Stimulated activated CD8-positive, alpha-beta memory T cell treated with anti-CD3 and anti-CD28 coated beads, Interleukin-7, amount 100 ng/mL, for 1 hour (primary cell): ENCODE measurements at places on chromosomes 12 and 14.

DNA sequence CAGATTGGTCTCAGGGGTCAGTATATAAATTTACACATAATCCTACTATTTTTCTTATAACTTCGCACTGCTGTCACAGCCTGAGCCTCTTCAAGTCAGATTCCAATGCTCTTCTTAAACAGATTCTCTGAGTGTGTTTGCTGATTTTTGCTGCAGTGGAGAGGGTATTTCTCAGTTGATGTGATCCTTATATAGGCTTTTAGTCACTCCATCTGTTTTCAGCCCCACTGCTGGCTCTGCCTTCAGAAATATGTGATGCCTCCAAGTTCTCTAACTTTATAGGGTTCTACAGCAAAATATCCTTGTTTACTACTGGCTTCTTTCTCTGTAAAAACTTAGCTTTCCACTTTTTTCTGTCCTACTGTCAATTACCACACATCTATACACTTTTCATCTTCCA lies 702.7 kb downstream of the NRXN3 start:
- no peak for DNase-seq

DNA sequence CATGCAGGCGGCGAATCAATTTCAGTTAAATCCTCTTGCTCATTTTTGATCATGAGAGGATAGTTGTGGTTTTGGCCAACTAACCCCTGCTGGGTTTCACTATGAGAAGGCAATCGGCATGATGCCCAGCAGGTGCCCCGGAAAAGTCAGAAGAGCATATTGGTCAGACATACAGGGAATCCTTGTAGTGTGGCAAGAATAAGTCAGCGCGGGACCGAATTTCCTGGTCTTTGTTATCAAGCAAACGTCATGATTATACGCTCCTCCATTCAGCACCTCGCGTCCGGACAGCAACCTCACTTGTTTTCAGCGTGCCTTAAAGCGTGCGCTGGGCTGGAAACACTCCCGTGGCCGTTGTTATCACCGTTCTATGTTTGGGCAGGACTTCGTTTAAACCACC lies 1.8 kb downstream of the TBC1D30 start:
- no peak for DNase-seq

- DNase-seq, result no peak
Observed at GRCh38 chr14:92923744-92924103, 774 bp downstream of the CHGA start.

- DNase-seq, result no peak
Observed at GRCh38 chr12:42234970-42235369, 3.1 kb downstream of the YAF2 start.

DNA sequence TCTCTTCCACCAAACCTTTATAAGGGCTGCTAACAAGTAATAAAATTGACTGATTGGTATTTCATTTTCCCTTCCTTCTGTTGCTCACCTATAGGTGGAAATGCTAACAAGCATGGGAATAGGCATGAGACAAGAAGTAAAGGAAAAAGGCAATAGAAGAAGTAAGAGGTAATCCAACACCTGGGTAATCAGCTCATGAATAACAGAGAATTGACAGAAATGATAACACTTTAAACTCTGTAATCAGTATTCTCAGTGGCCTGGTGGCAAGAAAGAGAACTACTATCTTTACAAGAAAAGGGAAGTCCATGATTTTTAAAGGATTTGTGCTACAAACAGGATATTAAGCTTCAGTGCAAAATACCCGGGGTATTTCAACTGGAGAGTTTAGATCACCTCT lies 737.8 kb downstream of the RERGL start:
- DNase-seq, result no peak

- no peak for DNase-seq
Observed at GRCh38 chr14:28758885-28759652, 7.5 kb upstream of the FOXG1 start.

GRCh38 chr12:26704684-26705460 lies 128.1 kb downstream of the ITPR2 start:
- DNase-seq, result no peak

DNA sequence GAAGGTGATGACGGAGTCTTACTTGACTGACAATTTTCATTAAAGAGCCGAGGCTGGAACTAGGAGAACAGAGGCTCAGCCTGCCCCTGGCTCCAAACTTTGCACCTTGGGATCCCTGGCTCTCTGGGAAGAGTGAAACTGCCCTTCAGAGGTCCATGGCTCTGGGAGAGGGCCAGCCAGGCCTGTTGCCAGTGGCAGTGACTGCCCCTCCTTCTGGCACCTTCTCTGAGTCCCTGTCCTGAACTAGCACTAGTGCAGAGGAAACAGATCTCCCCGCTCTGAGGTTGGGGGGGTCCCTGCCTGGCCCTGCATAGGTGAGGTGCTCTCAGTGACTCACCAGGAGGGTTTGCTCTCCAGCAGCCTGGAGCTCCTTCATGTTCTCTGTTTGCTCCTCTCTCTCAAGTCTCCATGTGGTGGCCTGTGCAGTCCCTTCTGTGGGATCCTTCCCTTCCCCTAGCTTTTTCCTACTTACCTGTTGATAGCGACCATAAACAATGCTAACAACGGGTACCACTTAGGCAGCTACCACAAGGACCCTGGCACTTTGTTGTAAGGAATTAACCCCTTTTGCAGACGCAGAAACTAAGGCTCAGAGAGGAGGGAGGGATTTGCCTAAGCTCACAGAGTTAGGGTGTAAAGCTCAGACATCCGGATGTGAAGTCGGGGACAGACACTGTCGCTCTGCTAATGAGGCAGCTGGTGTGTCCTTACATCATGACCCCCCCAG lies 22.4 kb downstream of the FAM222A start:
- DNase-seq, result no peak

DNA sequence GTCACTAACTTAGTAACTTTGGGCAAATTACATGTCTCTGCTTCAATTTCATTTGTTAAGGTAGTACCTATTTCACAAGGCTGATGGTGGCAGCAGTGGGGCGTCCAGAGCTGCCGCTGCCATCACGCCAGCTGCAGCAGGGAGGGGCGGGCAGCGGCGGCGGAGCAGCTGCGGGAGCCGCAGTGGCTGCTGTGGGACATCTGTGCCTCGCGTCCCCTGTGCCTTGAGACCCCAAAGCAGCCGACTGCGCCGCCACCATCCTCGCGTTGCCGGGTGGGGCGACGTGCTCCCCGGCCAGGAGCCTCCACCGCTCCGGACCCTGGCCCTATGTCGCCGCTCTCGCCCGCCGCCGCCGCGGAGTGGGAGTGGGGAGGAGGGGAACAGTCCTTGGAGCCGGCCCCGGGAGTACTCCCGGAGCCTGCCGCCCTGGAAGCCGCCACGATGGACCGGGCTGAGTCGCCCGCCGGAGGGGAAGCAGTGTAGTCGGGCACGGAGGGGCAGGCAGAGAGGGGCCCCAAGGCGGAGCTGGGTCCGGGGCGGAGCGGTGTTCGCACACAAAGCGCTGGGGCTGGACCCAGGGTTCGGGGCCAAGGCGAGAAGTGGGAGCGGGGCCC lies 51.4 kb downstream of the A2M start:
- peak; percentile 28 for DNase-seq

DNA sequence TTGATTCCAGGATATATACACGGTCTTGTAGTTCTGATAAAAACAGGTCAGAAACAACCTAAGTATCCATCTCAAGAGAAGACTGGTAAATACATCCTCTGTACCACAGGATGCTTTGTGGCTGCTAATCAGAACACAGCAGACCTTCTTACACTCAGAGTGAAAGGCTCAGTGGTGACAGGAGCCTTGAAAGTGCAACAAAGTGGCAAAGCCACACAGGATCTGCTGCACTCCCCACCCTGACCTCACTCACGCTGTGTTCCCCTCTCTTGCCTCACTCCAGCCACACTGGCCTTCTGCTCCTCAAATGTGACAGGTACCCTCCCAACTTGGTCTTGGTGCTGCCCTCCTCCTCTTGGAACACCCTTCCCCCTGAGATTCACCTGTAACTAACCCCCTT lies 98.1 kb upstream of the GRIP1 start:
- DNase-seq, result peak; percentile 15

DNA sequence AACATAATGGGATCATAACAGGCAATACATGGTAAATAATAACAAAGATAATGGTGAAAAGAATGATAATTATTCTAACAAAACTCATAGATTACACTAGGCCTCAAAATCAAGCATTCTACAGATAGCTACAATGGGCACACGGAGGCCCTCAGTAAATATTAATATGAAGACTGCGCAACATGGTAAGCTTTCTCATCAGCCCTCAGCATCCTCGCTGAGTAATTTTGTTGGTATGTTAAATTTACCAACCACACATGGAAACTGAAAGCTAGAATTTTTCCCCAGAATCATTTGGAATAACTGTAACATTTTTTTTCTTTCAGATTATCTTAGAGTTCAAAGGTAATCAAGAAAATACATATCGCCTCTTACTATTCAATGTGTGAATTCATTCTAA lies 74.2 kb upstream of the PYGL start:
- DNase-seq, result no peak

GRCh38 chr14:106080922-106081321 lies 554.5 kb downstream of the TMEM121 start:
- DNase-seq, result no peak

DNA sequence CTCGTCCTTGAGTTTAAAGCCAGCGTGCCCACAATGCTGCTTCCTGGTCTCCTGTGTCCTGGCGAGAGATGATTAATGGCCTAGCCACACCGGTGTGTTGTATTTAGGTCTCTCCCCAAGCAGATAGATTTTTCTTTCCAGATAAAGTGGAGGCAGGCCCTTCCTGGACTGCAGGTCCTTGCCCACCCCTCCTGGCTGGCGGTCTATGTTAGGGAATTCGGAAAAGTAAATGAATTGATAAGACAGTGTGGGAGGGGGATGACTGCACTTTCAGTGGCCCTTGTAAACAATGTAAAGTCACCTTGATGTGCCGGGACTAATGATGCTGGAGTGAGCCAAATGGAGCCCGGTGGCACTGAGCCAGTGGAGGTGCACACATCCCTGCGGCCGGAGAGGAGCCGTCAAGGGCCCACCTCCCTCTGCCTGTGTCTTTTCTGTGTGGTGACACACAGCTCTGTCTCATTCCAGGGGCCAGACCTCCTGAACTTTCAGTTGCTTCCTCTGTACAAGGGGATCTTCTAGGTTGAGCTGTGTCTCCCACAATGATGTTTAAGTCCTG lies 70.6 kb upstream of the ESRRB start:
- DNase-seq, result no peak

DNA sequence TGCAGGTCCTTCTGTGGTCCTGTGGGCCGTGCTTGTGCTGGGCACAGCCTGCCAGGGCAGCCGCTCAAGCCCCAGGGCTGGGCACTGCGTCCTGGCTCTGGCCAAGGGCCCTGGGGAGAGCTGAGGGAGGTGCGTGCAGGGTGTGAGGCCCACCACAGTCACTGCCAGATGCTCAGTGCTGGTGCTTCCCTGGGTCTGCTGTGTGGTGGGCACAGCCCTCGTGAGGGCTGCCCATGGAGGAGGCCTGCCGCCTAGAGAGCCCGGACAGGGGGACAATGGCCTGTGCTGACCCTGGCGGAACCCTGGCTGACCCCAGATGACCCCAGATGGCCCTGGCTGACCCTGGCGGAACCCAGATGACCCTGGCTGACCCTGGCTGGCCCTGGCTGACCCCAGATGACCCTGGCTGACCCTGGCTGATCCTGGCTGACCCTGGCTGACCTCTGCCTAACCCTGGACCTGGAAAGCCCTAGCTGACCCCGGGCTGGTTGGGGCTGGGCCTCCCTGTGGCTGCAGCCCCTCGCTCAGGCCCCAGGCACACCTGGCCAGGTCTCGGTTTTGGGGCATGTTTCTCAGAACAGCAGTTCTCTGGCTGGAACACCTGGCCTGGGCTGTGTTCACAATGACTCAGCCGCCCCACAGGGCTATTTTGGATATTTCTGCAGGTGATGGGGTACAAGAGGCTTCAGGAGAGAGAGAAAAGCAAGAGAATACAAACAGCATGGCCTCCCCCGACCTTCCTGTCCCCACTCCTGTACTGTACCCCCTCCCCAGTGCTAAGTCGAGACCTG lies 55.4 kb downstream of the TMEM121 start:
- DNase-seq, result no peak

- no peak for DNase-seq
Observed at GRCh38 chr12:13440844-13441243, 244.3 kb downstream of the EMP1 start.

DNA sequence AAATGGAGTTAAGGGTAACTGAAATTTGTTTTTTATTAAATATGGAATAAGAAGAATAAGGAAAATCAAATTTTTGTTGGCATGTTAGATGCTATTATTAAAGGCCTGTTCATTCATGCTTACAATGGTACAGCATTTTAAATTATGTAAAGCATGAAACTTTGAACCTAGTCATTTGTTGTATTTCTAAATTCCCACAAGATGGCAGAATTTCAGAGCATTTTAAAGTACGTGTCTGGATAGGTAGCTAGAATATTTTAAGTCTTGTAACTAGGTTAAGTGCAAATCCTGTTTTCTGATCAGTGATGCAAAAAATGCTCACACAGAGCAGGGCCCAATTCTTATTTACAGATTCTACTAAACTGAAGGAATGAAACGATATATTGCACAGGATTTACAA lies 585.6 kb upstream of the MIS18BP1 start:
- DNase-seq, result no peak

GRCh38 chr14:22691171-22691570 lies 47.0 kb upstream of the OR6J1 start:
- DNase-seq, result no peak

GRCh38 chr14:87161502-87161901 lies 831.5 kb downstream of the GALC start:
- DNase-seq, result no peak

- no peak for DNase-seq
Observed at GRCh38 chr14:88179716-88180115, 143.4 kb downstream of the KCNK10 start.
